ENCODE measurements at places on chromosomes 5 and 9.

GRCh38 chr9:92611621-92612285 lies 58.2 kb downstream of the IPPK start:
- no peak for DNase-seq

DNA sequence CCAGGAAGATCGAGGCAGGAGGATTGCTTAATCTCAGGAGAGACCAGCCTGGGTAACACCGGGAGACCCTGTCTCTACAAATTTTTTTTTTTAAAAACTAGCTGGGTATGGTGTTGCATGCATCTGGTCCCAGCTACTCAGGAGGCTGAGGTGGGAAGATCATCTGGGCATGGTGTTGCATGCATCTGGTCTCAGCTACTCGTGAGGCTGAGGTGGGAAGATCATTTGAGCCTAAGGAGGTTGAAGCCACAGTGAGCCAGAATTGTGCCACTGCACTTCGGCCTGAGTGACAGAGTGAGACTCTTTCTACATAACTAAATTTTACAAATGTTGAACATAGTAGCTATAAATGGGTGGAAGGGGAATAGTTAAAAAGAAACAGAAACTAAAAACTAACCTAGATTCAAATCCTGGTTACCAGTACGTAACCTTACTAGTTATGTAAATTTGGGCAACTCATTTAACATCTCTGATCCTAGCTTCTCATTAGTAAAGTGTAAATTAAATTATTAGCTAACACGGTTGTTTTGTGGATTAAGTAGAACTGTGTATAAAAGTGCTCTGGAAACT lies 41.7 kb downstream of the TMEM161B start:
- no peak for DNase-seq

DNA sequence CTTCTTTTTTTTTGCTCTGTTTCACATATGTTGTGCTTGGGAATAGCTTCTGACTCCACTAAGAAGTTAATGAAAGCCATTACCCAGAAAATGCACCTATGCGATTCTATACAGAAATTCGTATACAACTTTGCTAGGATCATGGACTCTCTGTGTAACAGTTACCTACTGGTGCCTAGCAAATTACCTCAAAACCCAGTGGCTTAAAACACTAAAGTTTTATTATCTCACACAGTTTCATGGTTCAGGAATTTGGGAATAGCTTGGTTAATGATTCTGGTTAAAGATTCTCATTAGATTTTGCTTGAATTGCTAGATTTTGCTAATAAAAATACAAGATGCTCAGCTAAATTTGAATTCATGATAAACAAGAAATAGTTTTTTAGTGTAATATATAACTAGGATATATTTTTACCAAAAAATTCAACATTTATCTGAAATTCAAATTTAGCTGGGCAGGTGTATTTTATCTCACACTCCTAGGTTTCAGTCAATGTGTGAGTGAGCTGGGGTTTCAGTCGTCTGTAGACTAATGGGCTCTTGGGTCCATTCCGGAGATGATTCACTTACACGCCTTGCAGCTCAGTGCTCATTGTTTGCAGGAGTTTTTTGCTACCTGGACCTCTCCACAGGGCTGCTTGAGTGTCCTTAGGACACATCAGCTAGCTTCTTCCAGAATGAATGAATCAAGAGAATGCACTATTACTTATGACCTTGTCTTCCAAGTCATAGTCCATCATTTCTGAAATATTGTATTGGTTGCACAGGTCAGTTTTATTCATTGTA lies 75.1 kb downstream of the MROH2B start:
- DNase-seq = no peak

- DNase-seq = no peak
Measured at GRCh38 chr9:133886563-133887501, 105.3 kb downstream of the VAV2 start.

Measured in B cell (primary cell).